GM18507 (cell line): ENCODE measurements at places on chromosomes 7 and 10.

DNA sequence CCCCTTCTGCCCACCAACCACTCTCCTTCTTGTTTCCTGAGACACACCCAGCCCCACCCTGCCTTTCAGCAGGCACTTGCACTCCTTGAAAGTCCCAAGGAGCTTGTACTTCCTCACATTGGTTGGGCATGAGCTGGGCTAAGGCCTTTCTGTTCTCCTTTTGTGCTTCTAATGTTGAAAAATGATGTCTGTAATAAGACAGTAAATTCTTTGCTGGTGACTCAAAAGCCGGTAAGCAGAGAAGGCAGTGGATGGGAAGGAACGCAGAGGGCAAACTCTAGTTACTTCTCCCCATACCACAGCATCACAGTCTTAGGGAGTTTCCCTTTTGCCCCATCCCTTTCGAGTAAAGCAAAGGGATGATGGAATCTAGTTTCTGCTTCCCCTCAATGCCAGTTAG lies 185.6 kb downstream of the PLXNA4 start:
- DNase-seq, result no peak

DNA sequence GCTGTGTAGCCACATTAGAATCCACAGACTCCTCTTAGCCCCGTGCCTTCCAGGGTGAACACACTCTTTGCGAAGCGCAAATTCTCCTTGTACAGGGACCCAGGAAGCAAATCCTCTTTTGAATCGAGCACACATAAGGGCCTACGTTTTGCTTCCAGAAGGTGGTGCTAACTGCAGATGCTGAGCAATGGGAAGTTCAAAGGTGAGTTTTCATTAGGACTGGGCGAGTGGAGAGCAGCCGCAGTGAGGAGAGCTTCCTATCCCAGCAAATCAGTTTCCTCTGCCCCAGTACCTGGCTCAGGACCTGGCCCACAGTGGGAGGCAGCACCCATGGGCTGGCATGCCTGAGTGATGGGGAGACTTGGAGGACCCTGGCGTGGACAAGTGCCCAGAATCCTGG lies 23.5 kb upstream of the GPR26 start:
- no peak for DNase-seq

GRCh38 chr10:93465806-93466675 lies 16.1 kb downstream of the MYOF start:
- DNase-seq, result no peak

DNA sequence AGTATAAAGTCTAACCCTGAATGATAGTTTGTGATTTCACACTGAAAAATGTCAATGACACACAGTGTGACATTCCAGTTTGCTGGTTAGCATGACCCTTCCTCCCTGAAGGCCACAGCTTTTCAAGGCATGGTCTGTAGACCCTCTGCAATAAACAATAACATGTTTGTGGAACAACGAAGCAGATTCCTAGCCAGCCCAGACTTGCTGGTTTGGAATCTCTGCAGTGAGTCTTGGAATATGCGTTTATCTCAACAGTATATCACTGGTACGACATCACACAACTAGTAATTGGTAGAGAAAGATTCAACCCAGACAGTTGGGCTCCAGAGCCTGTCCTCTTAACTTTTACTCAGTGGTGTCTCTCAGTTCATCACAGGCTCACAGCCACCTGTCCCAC lies 23.7 kb upstream of the DUSP5 start:
- DNase-seq, result no peak

- DNase-seq, result no peak
Observed at GRCh38 chr10:62638062-62638477, 166.4 kb upstream of the ADO start.

- DNase-seq, result no peak
Observed at GRCh38 chr7:128861957-128862570, 592 bp upstream of the ATP6V1F start.

DNA sequence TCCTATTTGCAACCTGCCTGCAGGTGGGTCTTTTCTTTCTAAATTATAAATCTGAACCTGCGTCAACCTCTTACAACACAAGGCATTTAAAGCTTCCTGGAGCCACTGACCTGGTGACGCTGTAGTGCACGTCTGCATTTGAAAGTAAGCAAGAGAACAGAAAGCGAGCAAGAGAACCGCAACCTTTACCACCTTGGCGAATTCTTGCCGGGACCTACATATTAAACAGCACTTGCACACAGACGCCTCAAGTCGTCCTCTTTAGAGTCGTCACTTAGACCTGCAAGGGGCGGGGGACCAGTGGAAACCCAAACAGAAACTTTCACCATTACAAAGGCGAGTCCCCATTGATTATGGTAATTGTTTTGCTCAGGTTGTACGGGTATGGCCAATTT lies 9.5 kb downstream of the GLI3 start:
- no peak for DNase-seq

DNA sequence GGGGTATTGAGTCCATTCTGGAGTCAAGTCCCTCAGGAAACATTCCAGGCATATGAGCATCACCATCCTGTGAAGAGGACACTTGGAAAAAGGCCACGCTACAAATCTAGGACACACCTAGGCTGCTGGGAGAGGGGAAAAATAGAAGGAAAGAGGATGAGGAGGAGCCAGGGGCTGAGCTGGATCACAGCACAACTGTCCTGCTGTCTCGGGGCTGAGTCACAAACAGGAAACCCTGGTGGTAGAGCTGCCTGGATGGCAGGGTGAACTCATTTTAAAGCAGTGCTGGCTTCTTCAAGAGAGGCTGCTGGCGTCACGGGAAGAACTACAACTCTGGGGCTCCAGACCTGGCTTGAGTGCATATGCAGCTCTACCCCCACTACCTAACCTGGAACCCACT lies 151.5 kb downstream of the RNF216 start:
- DNase-seq, result no peak

- DNase-seq, result no peak
Observed at GRCh38 chr7:24434972-24435371, 138.3 kb upstream of the PALS2 start.

DNA sequence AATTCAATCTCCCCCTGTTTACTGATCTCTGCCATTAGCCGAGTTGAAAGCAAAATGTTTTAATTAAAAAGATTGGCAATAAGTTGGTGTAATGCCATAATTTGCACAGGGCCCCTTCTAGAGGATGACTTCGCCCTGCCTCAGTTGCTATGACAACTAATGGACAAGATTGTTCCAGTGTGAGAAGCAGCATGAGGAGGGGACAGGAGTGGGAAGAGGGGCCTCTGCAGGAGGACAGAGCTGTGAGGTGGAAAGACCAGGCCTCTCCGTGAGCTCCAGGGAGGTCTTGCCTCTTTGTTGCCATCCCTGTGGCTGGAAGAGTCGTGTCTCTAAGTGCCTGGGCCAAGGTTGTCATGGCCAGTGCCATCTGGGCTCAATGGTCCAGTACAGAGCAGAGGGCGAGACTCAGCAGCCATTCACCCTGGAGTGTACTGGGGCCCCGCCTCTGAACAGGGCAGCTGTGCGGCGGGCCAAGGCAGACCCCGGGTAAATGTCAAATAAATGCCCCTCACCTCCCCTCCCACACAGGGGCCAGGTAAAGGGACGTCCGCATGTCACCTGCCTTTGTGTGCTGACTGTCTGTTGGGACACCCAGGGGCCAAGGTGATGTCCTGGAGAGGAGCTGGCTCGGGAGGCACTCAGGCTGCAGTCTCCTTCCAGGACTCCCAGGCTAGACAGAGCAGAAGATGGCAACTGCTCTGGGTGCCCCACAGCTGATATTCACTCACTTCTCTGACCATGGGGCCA lies 97.0 kb upstream of the RET start:
- DNase-seq, result no peak

GRCh38 chr10:59970396-59971368 lies 64.3 kb upstream of the CCDC6 start:
- DNase-seq, result no peak

- no peak for DNase-seq
Observed at GRCh38 chr10:12969951-12970350, 31.6 kb downstream of the CCDC3 start.

- no peak for DNase-seq
Observed at GRCh38 chr7:28003408-28003807, 177.2 kb downstream of the JAZF1 start.

DNA sequence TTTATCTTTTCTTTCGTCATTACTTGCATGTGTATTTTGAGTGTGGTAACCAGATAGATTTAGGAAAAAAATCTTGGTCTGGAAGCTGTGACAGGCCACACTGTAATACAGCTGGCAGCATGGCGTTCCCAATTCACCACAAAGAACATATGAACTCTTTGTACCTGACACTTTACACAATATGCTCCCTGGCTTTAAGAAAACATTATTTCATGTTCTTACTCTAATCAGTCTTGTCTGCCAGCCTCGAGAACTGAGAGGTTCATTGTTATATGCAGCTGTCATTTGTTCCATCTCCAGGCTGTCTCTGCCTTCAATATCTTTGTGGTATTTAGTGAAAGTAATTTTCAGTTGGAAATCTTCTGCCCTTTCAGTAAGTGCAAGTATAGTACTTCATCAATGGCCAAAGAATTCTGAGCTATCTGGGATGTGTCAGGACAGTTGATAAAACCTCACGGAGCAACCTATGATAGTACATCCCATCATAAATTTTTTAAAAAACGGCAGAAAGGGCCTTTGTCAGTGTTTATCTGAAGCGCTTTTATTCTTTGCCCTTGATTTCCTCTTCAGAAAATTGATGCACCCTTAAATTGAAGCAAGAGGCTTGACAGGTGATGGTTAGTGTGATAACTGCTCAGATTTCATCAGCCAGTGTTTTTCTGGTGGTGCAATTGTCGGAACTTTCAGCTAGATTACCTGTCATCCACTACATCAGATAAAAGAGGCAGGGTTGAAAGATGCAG lies 146.3 kb upstream of the SP8 start:
- DNase-seq, result no peak

DNA sequence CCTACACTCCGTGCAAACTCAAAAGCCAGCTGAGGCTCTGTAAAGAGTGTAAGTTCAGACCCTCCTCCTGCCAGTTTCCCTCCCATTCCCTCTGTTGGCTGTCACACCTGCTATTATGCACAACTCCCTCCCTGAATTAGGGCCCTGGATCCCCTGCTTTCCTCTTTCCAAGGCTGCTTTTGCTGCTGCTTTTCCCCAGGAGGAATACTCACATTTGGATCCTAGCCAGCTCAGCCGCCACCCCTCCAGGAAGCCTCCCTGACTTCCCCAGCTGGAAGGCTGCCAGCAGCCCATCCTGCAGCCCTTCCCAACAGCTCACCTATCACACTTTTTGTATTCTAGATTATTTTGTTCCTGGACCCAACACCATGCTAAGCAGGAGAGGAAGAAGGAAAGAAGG lies 40.9 kb upstream of the WDR11 start:
- no peak for DNase-seq

- DNase-seq, result no peak
Observed at GRCh38 chr7:87330316-87330715, 15.1 kb upstream of the CROT start.

DNA sequence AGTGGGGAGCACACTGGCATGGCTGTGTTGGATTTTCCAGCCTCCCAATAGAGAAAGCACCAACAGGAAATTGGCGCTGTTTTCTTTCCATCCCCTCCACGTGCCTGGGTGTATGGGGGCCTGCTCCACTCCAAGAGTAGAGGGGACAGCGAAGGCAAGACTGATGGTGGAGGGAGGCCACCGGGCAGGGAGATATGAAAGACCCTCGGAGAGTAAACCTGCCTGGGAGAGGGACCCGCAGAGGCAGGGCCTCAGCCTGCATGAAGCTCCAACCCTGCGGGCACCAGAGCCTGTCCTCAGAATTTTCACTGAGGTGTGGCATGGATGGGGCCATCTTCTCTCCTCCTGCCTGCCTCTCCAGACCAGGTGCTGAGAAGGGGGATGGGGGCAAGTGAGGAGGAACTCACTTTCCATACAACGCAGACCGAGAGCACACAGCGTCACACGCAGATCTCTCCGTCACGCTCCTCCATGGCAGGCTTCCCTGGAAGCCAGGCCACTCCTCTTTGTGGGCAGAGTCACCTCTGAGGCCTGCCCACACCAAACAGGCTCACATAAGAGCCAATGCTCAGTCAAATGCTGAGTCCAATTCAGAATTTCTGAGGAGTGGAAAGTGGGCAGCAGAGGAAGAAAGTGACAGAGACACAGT lies 18.8 kb downstream of the ANXA11 start:
- DNase-seq, result no peak

GRCh38 chr7:100799037-100799896 lies 28.1 kb downstream of the EPHB4 start:
- DNase-seq, result no peak

GRCh38 chr10:13329565-13329964 lies 18.5 kb downstream of the SEPHS1 start:
- no peak for DNase-seq

- DNase-seq, result no peak
Observed at GRCh38 chr10:94211169-94211510, 151.6 kb downstream of the NOC3L start.

GRCh38 chr7:19377611-19378344 lies 232.6 kb upstream of the FERD3L start:
- DNase-seq, result no peak

GRCh38 chr10:33790521-33791271 lies 456.2 kb upstream of the NRP1 start:
- no peak for DNase-seq

DNA sequence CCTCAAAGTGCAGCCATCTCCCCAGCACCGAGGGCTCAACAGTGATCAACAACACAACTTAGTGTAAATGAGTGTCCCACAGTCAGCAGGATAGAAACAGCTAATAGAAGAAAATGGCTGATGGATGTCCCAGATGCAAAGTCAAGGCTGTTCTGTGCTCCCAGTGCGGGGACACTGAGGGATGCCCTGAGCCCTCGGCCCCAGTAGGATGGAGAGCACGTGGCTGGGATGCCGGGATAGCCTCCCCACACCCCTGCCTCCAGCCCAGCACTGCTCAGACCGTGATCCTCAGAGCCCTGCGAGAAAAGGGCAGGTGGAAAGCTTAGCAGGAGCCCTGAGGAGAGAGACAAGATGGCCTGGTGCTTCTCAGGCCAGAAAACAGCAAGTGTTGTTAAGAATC lies 243.9 kb upstream of the TCERG1L start:
- DNase-seq, result no peak

GRCh38 chr7:39623732-39624441 lies 515 bp downstream of the RALA start:
- DNase-seq, result no peak

DNA sequence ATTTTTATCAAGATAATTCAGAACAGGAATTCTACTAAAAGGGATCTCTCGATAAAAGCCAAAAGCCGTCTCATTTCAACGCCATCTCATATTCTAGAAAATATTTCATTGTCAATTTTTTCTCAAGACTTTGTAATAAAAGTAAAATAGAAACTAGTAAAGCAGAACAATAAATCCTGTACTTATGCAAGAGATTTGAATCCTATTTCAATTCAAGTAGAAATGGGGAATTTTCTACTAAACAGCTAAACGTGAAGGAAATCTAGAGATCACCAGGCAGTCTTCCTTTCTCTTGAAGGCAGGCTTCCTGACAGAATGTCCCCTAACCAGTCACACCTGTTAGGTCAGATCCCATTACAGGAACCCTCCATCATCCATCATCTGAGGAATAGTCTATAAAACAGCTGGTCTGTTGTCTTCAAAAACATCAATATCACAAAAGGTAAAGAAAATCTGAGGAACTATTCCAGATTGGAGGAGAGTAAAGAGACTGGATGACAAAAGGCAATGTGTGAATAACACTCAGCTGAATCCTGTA lies 23.7 kb downstream of the USP6NL start:
- DNase-seq, result no peak

GRCh38 chr10:46035923-46036849 lies 5.8 kb upstream of the NCOA4 start:
- no peak for DNase-seq

- DNase-seq, result no peak
Observed at GRCh38 chr10:49070701-49071100, 44.6 kb downstream of the VSTM4 start.
